ENCODE measurements at places on chromosomes 6 and 20. TPM values are rescaled to one million over a fixed set of nuclear protein-coding genes. Genes with fewer than 3 reads are reported as not detected.

DNA sequence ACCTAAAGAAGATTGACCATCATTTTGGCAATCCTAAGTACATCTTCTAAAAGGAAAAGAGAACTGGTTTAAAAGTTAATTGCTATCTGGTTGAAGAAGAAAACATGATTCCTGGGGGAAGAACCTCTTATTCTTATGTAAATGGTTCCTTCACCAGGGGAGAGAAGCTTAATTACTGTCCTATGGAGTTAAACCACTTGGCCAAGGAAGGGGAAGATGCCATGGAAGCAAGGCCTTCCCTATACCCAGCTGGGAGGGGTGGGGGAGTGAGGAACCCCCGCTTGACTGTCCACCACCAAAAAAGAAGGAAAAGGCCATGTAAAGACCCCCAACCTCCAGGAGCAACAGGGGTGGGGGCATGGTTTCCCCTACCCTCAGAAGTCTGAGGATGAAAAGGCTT lies 962.1 kb downstream of the GRIK2 start:
- DNase-seq, result no peak
- H3K36me3 ChIP-seq, result no peaks in the 10 kb centered on the region
- H3K4me1 ChIP-seq, result no peaks in the 10 kb centered on the region
- H3K4me3 ChIP-seq, result no peak overlapping the region
- no peak overlapping the region for H3K27ac ChIP-seq

GRCh38 chr6:7812623-7813022 lies 86.7 kb downstream of the BMP6 start:
- H3K4me3 ChIP-seq, result no peak overlapping the region

GRCh38 chr20:9051508-9051907 lies 17.4 kb upstream of the PLCB4 start:
- peak overlapping the region; percentile 13 for H3K27ac ChIP-seq
- no peaks in the 10 kb centered on the region for H3K36me3 ChIP-seq
- DNase-seq, result no peak
- H3K4me1 ChIP-seq, result no peaks in the 10 kb centered on the region

Gene AIF1
- total RNA-seq, result 86.0 TPM

Measured in lung (tissue), 17 donors.